Cardiac muscle cell (in vitro differentiated cells and primary cell): ENCODE measurements at places on chromosomes 3 and 15.

- no peak for DNase-seq
Measured at GRCh38 chr3:16058521-16058920, 116.0 kb upstream of the GALNT15 start.

DNA sequence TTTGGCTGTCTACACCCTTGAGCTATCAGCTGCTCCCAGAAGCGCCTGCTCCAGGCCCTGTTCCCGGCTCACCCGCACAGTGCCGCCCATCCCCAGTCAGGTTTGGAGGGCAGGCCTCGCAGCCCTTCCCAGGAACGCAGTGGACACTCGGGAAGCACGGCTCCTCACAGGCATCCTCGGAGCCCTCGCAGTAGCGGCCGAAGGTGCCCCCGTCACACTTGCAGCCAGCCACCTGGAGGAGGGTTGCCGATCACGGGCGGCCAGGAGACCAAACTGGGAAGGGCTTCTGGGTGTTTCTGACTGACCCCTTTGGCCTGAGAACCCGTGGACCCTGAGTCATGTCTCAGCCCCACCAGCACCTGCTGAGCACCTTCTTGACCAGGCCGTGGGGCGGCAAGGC is 33.4 kb downstream of the MUC20 start:
- DNase-seq: no peak

GRCh38 chr15:86445579-86446252 is 366.0 kb downstream of the AGBL1 start:
- no peak for DNase-seq

DNA sequence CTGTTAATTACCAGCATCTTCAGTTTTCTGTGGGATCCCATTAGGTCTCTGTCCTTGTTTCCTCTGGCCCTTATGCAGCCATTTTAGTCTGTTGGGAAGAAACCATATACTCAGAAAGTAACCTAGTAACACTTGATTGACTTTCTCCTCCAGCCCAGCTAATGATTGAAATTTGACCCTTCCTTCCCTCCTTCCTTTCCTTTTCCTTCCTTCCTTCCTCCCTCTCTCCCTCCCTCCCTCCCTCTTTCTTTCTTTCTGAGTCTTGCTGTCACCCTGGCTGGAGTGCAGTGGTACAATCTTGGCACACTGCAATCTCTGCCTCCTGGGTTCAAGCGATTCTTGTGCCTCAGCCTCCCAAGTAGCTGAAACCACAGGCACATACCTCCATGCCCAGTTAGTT is 5.9 kb upstream of the ZNF620 start:
- DNase-seq: no peak

DNA sequence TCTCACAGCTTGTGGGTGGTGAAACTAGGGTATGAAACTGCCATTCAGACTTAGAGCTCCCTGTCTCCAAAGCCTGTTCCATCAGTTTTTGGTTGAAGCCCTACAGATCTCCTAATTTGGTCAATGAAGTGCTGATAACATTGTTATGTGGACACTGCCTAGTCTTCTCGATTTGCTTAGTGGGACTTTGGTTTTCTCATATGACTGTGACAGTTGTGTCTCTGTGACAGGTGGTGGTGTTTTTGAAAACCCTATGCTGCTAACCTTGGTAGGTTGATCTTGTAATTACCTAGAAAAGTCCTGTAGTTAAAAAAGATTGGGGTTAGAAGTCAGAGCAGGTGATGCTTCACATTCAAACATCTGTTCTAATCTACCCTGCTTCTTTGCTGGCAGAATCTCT is 9.2 kb downstream of the PPM1L start:
- no peak for DNase-seq

- DNase-seq: no peak
Measured at GRCh38 chr3:15220056-15220455, 14.0 kb downstream of the CAPN7 start.

DNA sequence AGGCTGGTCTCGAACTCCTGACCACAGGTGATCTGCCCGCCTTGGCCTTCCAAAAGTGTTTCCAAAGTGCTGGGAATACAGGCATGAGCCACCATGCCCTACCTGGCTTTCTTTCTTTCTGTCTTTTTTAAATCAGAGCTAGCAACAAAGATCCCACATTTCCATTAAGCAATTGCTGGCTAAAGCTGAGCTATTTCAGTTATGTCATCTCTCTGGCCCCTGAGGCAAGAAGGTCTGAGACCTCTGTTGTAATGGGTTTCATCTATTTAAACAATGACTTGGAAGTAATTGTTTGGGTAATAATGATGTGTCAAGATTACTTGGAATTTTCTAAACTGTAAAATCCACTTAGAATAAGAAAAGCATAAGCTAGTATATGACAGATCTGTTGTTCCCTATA is 30.2 kb upstream of the CRBN start:
- no peak for DNase-seq

GRCh38 chr3:159929171-159930141 is 59.2 kb upstream of the IL12A start:
- peak; percentile 66 for DNase-seq

DNA sequence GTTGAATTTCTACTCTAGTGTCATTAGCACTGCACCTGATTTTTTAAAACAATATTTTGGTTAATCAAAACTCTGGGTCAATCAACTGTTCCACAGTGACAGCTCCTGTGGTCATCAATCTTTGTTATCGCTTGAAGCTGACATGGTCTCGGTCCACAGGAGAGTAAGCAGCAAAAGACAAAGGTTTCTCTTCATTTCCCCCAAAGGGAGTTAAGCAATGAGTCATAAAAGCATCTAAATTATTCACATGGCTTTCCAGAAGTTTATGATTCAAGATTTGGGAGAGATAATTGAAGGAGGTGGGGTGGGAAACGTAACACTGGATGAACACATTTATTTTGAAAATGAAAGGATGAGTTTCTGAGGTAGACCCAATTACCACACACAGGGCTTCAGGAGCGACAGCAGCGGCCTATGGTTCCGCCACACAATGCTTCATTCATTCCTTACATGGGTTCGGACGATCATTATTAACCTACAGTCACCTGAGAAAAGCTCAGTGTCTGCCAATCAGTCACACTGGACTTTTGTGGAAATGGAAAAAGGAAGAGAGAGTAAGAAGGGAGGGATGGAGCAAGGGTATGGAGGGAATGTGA is 505.1 kb downstream of the FHIT start:
- DNase-seq: no peak

- DNase-seq: peak; percentile 25
Measured at GRCh38 chr3:156892701-156893100, 66.5 kb downstream of the LEKR1 start.

GRCh38 chr15:50227076-50227475 is 38.5 kb downstream of the HDC start:
- no peak for DNase-seq

DNA sequence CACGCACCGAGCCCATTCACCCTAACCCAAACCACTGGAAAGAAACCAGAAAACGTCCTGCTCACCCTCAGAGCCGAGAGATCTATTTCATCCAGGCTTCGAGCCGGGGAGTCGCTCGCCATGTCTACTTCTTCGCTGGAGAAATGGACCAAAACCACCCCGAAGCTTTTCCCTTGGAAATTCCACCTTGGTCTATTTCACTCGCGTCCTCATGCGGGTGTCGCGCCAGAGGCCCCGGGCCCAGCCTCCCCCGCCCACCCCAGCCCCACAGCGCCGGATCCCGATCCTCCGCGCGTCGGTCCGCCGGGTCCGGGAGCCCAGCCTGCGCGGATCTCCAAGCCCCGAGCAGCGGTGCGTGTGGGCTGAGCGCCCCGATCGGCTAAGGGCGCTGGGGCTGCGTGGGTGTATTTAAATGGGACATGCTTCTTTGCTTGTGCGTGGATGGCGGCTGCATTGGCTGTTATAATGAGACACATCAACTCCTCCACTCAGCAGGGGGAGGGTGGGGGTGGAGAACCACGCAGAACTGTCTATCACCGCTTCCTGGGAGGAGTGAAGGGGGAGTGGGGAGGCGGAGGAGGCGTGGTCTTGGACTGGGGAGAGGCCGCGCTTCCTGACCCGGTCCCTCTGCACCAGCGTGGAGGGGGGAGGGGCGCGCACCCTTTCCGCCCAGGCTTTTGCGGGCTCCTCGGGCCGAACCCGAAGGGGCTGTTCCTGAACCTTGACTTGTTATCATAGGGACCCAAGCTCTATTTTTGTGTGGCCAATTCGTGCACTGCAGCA is at the start of gene TNIK:
Gene TNIK, minus strand, starts transcription at position 464 of the 783 bp plus-strand sequence. Its CDS starts 342 bp downstream, at position 122.
- peak; percentile 92 for DNase-seq

DNA sequence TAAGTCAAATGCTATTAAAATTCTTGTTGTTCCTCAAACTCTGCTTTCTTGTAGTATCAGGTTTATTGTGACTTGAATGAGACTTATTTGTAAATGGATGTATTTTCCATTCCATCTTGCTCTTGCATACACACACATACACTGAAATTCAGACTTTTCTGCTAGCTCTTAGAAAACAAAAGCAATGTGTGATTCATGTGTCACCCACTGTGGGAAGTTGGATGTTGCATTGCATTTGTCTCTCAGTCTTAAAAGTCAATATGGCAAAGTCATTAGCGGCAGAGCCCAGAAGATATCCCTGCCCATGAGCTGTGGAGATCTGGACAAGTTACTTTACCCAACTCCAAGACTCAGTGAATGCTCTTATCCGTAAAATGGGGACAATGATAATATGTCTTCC is 357.2 kb upstream of the TPRG1 start:
- DNase-seq: no peak

DNA sequence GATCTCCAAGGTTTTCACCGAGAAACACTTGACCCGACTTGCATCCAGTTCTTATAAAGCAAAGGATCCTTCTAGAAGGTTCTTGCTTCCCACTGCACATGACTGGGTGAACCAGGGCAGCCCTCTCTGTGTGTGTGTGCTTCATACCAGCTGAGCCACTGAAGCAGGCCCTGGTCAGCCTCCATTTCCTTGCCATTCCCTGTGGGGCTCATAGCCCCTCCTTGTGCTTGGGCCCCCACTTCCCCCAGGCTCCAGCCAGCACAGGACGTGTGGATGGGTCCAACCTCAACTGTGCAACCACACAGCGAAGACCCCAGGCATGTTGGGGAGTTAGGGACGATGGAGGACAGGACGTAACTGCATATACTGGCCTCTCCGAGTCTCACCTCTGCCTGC is 15.5 kb downstream of the KLF15 start:
- DNase-seq: no peak

DNA sequence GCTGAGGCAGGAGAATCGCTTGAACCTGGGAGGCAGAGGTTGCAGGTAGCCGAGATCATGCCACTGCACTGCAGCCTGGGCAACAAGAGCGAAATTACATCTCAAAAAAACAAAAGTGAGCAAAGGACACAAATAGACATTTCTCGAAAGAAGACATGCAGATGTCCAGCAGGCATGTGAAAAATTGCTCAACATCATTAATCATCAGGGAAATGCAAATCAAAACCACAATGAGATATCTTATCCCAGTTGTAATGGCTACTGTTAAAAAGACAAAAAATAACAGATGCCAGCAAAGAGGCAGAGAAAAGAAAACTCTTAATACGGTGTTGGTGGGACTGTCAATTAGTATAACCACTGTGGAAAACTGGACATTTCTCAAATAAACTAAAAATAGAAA is 20.9 kb downstream of the ASB7 start:
- peak; percentile 82 for DNase-seq

DNA sequence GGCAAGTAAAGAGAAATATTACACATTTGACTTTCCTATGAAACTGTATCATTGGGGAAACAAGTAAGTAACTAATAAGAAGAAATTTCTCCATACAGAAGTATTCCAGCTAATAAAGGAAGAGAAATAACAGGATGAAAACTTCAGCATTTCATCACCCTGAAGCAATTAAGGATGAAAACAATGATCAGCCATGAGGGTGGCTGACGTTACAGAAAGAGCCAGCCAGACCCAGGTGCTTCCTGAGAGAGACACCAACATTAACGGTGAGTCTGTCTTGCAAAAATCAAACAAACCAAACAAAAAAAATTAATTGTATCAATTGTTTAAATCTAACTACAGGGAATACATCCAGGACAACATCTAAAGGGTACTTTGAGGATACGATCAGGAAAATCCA is 190.0 kb downstream of the ARRDC4 start:
- no peak for DNase-seq

DNA sequence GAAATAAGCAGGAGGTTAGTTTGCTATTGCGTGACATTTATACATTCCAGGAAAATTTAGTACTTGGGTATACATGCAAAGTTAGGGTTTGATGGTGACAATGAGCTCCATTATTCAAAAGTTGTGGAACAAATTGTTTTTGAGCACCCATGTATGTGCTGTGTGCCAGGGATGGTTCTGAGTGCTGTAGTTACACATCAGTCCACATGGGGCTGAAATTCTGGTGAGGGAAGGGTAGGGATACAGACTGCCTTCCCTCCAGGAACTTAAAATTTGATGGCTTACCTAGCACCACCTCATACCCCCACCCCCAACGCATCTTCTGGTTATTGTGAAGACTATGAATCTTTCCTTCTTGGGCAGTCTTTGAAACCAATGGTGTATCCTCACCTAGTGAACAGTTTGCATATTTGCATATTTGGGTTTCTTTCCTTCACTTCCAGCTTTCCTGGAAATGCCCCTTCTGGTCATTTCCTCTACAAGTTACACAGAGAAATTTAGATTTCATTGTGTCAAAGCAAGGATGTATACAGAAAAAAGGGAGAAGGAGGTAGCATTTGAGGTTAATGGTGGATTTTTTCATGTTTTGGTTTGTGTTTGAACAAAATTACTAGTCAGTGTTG is 222.0 kb upstream of the IL12A start:
- DNase-seq: peak; percentile 61

GRCh38 chr3:134656211-134656800 is 5.5 kb upstream of the KY start:
- DNase-seq: no peak

- no peak for DNase-seq
Measured at GRCh38 chr3:32996755-32997091, 45.3 kb downstream of the CCR4 start.
